Fibroblast of skin of right quadriceps (primary cell): ENCODE measurements at places on chromosomes 3 and 15.

GRCh38 chr3:110384601-110385000 is 687.0 kb upstream of the NECTIN3 start:
- peak; percentile 41 for DNase-seq

- DNase-seq = no peak
Measured at GRCh38 chr3:190621927-190622326, 108.0 kb downstream of the IL1RAP start.

DNA sequence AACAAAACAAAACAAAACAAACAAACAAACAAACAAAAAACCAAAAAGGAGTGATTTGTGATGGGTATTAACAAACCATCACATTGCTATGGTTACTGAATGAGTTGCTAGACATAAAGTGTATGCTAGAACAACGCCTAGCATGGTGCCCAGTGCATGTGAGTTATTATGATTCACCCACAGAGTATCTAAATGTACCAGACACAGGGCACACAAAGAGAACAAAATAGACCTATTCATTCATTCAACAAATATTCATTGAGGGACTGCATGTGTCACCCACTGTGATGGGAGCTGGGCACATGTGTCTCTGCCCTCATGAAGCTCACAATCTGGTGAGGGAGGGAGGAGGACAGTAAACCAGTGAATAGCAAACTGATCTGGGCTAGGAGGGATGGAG is 11.6 kb upstream of the ACAN start:
- DNase-seq = no peak

DNA sequence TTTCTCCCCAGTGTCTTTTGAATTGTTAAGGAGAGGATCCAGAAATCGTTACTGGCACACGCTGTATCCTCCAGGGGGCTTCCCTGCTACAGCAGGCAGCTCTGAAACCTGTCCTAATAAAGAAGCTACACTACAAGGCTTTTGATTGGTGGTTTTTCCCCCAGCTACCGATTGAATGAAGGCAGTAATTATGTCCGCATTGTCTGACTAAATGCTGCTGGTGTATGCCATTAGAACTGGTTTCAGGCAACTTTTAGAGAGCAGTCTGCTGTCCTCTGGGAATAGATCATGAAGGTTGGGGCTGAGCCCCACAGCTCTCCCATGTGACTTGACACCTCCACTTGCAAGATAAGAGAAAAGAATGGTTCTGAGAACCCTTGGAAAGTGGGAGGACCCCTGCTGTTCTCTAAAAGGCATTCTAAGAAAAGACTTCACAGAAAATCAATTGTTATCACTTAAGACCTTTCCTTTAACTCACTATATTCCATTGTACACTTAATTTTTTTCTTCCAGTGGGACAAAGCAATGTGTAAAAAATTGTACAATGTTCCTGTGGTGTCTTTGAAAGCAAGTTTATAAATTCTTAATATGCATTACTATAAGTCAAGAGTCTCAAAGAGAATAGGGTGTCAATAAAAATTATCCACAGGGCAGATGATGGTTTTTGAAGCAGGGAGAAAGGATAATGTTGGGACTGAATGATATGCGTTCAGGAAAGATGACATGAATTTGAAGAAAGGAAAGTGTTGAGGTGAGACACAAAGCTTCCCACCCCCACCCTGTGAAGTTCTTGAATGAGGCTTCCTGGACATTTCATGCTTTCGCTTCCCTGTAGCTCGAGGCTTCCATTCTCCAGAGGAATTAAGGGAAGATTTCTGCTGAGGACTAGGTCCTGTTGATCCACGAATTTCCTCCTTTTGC is 53.0 kb upstream of the DAZL start:
- DNase-seq = peak; percentile 11

GRCh38 chr3:196989721-196990262 is 21.2 kb upstream of the PIGZ start:
- DNase-seq = no peak

GRCh38 chr15:40739854-40740253 is 15.2 kb downstream of the RMDN3 start:
- DNase-seq = no peak

GRCh38 chr15:83845230-83845629 is 191.3 kb downstream of the ADAMTSL3 start:
- peak; percentile 56 for DNase-seq
